Thymus (tissue), 14 donors: ENCODE measurements at places on chromosomes 1 and 21.

- no peak for DNase-seq
These were observed 12.5 kb upstream of the HNRNPR start for GRCh38 chr1:23356471-23357137.

DNA sequence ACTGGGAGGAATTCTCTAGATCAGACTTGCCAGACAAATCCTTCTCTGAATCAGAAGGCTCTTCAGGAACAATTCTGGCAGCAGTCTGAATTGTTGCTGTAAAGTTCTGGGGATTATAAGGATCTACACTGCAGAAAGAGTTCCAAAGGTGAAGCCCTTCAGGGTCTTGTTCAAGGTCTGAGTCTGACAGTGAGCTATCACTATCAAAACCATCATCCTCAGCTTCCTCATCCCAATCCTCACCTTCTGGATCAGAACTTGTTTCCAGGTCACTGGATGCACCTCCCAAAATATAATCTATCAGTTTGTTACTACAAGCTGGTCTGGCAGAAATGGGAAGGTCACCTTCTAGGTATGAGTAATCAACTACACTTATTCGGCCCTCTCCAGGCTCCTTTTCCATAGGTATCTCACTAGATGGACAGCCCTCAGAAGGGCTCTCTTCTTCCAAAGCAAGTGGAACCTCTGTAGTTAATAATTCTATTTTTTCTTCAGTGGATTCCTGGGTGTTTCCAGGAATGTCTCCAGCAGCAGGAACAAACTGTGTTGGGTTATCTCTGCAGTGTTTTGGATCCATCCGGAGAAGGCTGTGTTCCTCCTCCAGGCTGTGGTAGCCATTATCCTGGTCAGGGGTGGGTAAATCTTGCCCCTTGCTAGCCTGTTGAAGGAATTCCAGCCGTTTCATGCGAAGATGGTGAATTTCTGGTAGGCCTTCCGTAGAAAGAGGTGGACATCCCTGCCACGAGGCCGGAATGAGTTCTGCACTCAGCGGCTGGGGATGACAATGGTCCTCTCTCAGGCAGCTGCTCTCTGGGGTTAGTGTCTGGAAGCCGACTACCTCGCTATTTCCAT, 1.6 kb downstream of the PPP1R15B start:
- no peak for DNase-seq

GRCh38 chr21:34074283-34075090, 1.1 kb downstream of the MRPS6 start:
- DNase-seq, result no peak

GRCh38 chr1:114338191-114338890, 172.7 kb downstream of the TRIM33 start:
- DNase-seq, result no peak

- no peak for DNase-seq
These were observed 7.4 kb upstream of the ERICH3 start for GRCh38 chr1:74681001-74681400.

GRCh38 chr1:19750101-19750881, 49.4 kb downstream of the TMCO4 start:
- DNase-seq, result no peak

DNA sequence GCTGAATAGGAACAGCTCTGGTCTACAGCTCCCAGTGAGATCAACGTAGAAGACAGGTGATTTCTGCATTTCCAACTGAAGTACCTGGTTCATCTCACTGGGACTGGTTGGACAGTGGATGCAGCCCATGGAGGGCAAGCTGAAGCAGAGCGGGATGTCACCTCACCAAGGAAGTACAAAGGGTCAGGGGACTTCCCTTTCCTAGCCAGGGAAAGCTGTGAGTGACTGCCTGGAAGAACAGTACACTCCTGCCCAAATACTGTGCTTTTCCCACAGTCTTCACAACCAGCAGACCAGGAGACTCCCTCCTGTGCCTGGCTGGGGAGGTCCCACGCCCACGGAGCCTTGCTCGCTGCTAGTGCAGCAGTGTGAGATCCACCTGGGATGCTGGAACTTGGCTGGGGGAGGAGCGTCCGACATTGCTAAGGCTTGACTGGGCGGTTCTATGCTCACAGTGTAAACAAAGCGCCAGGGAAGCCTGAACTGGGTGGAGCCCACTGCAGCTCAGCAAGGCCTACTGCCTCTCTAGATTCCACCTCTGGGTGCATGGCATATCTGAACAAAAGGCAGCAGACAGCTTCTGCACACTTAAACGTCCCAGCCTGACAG, 14.7 kb downstream of the CR1L start:
- no peak for DNase-seq

DNA sequence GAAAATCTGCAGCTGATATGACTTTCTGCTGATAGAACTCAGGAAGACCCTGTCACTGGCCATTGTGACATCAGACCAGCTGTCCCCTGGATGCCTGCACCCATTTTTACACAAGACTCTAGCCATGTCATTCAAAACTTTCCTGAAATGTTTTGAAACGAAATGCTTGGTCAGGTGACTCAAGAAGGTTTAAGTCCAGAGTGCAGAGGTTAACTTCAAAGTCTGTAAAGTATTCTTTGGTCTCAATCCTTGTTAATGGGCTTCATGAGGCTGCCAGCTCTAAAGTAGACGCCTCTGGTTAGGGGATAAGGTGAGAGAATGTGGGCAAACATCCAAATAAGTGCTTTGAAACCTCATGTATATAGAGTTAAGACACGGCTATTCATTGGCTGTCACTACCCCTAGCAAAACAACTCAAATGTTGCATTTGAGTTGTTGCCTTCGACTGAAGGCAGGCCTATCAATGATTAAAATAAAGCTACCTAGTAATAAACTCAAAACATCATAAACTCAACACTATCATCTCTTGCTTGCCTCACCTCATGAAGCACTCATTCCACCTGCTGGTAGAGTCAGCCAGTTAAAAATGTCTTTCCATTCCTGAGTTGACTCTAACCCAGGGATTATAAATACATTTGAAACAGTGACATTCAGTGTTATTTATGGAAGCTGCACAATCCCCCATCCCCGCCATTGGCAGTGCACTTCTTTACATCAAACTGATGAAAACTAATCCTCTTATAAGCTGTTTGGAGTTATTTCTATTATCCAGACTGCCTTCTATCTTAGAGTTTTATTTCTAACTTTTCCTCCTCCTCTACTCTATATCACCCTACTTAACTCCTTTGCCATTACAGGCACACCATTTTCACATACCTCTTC, 26.0 kb downstream of the RABIF start:
- no peak for DNase-seq

DNA sequence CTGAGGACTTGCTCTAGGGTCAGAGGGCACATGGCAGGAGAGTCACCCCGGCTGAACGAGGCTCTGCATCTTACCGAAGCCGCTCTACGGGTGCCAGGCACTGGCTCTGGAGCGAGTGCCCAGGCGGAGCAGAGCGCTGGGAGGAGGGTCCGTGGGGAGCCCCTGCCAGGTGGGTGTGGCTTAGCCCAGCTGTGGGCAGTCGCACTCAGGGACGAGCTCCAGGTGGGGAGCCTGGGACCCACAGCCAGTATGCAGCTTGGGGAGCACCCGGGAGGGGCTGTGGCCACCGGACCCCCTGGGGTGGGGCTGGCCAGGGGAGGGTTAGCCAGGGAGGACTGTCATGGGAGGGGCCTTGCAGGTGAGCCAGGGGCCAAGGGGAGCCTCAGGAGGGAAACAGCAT, 3.8 kb downstream of the AGRN start:
- DNase-seq, result no peak

GRCh38 chr1:61618193-61618592, 106.7 kb downstream of the TM2D1 start:
- DNase-seq, result no peak

DNA sequence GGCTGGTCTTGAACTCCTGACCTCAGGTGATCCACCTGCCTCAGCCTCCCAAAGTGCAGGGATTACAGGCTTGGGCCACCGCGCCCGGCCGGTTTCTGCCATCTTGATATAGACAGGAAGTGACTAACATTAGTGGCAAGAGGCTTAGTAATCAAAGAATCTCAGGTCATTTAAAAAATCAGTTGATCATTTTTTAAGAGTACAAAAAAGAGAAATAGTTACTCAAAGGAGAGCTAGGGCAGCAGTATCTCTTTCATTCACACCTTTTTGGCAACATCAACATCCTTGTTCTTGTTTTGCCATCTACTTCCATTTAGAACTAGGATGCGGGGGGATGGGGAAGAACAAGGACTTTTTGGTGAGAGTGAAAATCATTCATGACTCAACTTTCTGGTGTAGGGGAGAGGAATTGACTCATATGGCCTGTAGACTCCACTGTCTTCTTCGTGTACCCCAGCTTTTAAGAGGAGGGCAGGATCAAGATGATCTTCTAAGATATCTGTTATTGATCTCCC, 8.8 kb downstream of the FCRLB start:
- DNase-seq, result no peak
